ENCODE measurements at places on chromosomes 5 and 9.

- DNase-seq: peak; percentile 21
These were observed 61.4 kb upstream of the RANBP3L start for GRCh38 chr5:36363101-36363500.

DNA sequence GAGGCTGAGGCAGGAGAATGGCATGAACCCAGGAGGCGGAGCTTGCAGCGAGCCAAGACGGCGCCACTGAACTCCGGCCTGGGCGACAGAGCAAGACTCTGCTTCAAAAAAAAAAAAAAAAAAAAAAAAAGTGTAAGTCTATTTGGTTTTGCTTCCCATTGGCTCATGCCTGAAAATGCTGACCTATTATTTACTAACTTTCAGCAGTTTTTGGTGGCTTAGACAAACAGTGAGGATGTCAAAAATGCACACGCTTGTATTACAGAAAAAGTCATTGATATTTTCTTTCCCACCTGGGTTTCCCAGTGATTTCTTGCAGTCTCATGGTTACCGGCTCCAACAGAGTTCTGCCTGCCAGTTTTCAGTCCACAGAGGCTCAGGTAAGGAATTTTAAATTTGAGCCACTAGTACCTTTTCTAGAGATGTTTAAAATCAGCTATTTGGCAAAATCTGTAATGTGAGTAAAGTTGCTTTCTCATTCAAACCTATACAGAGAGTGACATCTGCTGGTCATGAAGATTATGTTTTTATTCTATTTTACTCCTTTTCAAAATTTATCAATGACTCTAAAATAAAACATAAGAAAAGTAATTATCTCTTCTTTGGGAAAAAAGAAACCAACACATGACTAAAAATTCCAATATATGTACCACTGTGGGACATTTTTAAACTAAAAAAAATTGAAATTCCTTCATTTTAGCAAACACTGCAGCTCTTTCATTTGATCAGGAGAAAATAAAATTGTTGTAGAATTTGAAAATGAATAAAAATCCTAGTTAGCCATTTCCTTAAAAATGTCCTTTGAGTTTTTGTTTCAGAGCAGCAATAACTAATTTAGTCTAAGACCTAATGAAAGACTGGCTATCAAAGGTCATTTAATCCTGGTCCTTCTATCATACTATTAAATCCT, 8.8 kb downstream of the FAM200C start:
- DNase-seq: no peak

GRCh38 chr5:177450667-177451424, 4.2 kb downstream of the PRR7 start:
- no peak for DNase-seq

DNA sequence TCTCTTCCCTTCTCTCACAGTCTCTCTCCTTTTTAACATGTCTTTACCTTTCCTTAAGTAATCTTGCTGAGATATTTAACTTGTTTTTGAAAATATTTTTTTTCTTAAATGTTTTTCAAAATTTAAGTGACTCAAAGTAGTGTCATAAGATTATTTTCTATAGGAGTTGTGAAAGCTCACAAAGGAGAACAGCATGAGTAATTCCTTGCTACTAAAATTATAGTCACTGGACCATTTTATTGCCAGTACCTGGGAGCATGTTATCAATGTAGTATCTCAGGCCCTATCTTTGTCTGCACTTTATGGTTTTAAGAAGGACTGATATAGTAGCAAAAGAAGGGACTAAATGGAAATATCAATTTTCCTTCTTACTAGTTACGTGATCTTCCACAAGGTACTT, 181.9 kb downstream of the TMEM232 start:
- no peak for DNase-seq

DNA sequence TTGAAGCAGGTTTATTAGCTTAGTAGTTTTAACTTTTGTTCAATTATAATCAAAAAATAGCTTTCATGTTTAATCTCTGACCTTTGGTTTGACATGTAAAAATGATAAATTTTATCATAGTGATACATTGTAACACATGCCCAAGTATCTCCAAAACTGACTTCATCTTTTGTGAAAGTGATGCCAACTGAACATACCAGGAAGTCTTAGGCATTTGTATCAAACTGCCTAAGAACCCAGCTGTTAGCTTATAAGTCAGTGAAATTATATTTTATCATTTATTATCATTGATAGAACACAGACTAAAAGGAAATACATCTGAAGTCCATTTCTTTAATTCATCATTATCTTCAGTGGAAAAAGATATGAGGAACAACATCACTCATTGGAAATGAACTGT, 39.1 kb downstream of the NIPBL start:
- no peak for DNase-seq

GRCh38 chr5:127567026-127567768, 49.8 kb downstream of the PRRC1 start:
- no peak for DNase-seq

DNA sequence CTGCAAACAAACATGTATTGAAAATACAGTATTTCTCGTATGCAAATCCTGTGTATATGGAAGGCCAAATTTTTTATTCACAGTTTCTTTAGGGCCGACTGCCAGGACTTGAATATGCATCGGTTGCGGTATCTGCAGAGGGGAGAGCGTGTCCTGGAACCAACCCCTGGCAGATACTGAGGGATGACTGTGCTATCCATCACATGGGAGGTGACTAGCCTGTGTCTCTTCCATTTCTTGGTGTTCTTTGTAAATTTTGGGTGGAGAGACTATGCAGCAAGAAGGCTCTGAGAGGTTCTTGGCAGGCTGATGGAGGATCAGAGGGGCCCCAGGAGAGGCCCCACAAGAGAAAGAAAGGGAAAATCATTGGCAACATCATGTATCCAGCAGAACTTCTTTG, 384.3 kb downstream of the YTHDC2 start:
- DNase-seq: no peak

DNA sequence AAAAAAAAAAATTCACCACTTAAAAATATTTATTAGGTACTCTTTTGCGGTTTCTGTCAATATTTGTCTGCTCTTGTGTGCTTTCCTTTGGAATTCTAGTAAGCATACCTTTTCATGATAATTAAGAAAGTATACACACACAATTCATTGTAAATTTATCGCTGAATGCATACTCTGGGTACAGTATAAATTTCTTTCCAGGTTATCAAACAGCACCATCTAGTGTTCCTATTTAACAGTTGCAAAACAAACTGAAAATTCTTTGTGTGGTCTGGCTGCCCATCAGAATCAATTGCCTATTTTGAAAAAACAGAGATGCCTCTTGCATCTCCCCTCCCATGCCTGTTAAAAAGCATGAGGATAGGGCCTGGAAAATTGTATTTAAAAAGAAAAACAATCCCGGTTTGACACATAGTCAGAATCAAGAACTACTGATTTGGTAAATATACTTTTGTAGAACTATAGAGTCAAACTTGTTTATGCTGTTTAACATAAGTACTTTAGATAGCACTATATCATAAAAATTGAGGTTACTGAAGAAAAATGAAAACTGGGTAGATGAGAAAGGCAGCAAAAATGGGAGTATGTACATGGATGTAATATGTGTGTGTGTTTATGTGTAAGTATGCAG, 16.2 kb downstream of the PGGT1B start:
- no peak for DNase-seq

DNA sequence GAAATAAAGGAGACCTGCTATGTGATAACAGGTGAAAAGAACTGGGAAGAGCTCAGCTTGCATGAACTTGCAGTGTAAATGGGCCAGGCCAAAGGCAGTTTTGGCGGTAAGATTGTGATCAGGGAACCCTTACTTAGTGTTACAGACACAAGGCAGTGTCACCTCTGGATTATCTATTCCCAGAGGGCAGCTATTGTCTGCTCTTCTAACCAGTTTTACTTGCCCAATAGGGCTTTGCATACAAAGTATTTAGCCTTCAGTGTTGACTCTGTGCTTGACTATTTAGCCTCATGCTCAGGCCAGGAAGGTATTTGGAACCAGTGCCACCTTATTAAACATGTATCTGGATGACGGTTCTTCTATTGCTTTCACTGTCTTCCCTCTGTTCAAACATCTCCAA, 38.3 kb downstream of the GDNF start:
- no peak for DNase-seq

DNA sequence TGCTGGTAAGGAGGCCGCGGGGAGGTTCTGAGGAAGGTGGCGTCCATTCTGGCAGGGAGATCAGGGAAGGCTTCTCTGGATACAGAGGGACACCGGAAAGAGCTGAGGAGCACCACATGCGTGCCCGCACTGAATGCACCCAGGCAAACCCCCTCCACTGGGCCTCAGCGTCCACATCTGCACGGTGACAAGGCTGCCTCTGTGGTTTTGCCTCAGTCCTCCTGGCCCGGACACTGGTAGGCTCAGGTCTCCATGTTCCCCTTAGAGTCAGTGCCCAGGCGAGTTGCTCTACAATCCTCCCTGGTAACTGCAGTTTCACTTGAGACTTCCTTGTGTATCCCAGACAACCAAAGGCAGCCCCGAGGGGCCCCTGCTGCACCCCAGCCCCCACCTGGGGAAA, 173.3 kb downstream of the MELK start:
- DNase-seq: no peak

GRCh38 chr5:140000332-140000731, 42.8 kb downstream of the NRG2 start:
- DNase-seq: no peak

- no peak for DNase-seq
These were observed 11.6 kb upstream of the STX17 start for GRCh38 chr9:99894826-99895225.

Data from kidney epithelial cell (primary cell).